ENCODE measurements at places on chromosomes 12 and 14.

- no peak for DNase-seq
Measured at GRCh38 chr14:104202259-104203070, 64.1 kb downstream of the KIF26A start.

DNA sequence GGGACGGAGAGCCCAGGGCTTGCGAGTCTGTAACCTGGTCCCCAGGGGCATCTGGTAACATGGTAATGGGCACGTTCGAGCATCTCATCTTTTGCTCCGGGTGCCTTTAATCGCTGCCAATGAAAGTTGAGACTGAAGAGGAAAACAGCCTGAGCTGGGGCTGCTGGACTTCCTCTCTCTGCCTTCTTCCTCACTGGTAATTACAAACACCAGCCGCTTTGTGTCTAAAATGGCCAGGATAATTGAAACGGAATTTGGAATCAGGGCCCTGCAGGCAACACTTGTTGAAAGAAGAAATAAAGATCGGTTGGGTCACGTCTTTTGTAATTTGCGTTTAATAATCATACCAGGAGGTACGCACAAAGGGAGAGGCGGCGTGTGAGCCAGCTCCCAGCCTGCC, 51.5 kb upstream of the GPATCH2L start:
- DNase-seq: no peak

DNA sequence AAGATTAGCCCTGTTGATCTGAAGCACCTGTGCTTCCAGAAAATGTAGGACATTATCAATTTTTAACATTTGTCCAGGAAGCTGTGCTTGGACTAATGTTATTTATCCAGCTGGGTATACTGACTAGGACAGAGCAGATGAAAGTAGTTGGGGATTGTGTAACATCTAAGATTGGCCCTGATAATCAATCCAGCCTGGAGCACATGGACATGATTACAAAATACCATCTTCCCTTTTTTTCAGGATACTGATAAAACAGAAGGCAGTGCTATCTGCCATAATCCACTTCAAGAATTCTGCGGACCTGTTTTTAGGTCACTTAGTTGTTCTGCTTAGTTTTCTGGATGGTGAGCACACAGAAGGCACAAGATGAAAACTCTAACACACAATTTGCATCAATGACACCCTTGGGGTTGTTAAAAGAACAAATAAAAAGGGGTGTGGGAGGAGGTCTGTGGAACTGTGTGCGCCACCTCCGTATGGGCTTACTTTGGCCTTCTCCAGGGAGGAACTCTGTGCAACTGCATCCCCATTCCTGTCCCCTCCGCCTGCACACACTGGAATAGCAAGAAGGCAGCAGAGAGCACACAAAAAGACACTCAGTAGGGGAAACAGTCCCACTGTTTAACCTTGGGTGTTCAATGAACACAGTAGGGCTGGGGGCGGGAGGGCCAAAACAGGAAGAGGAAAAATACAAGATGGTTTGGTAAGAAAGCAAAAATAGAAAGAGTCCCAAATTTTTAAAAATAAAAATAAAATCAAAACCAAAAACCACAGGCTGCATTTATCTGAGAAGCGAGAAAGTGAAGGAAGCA, 31.1 kb upstream of the DUSP6 start:
- DNase-seq: no peak

GRCh38 chr14:80037349-80037748, 174.0 kb downstream of the DIO2 start:
- no peak for DNase-seq

DNA sequence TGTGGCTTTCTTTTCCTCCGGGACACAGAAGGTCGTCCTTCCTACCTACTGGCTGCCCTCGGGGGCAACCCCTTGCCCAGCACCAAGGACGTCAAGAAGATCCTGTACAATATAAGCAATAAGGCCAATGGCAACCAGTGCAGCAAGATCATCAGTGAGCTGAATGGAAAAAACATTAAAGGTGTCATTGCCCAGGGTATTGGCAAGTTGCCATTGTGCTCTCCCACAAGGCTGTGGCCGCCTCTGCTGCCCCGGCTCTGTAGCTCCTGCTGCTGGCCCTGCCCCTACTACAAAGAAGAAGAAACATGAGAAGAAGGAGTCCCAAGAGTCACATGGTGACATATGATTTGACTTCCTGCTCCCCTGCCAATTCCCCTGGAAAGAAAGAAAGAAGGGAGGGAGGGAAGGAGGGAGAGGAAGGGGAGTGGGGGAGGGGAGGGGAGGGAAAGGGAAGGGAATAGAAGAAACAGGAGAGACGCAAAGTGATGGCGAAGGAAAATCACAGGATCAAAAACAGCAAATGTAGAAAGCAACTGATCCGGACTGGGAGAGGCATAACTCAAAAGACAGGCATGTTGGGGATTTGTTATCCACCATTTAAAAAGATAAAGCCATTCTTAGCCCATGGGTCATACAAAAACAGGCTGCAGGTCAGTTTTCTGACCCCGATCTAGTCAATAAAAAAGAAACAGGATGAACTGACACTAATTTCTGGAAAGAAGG, 61.3 kb upstream of the RESF1 start:
- peak; percentile 42 for DNase-seq

- no peak for DNase-seq
Measured at GRCh38 chr12:3904999-3905398, 31.8 kb upstream of the PARP11 start.

DNA sequence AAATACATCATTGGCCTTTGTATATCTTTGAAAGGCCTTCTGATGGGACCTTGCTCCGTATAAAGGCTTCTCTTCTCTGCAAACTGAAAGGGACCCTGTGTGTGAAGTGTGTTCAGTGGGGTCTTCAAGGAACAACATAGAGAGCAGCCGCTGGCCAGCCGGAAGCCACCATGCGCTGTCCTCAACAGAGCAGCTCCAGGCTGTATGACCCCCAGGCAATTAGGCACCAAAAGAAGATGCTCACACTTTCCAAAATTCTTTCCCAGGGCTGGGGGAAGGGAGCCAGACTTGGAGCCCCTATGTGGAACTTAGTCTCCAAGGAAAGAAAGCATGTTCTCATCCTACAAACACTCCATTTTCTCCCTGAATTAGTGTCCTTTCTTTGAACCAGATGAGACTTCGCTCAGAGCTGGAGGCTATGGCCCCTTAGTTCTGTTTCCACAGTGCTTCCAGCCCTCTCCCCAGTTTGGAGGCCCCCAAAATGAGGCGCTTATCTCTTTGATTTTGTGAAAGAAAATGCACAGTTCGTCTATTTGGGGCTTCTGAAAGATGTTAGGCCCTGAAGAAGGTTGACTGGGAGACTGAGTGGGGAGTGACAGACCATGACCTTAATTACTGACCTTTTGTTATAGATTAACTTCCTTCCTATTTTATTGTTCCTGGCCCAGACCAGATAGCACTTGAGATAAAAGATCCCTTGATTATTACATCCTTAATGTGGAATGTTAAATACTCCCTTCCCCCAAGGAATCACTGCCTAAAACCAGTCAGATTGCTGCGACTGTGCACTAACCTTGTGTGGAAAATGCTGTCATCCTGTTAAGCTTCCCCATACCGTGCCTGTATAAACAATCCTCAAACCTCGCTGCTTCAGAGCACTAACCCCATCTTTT, 128.3 kb upstream of the FGD4 start:
- no peak for DNase-seq
